ENCODE measurements at places on chromosomes 3 and 15.

- DNase-seq = no peak
Measured at GRCh38 chr3:167866331-167866730, 130.8 kb downstream of the SERPINI1 start.

DNA sequence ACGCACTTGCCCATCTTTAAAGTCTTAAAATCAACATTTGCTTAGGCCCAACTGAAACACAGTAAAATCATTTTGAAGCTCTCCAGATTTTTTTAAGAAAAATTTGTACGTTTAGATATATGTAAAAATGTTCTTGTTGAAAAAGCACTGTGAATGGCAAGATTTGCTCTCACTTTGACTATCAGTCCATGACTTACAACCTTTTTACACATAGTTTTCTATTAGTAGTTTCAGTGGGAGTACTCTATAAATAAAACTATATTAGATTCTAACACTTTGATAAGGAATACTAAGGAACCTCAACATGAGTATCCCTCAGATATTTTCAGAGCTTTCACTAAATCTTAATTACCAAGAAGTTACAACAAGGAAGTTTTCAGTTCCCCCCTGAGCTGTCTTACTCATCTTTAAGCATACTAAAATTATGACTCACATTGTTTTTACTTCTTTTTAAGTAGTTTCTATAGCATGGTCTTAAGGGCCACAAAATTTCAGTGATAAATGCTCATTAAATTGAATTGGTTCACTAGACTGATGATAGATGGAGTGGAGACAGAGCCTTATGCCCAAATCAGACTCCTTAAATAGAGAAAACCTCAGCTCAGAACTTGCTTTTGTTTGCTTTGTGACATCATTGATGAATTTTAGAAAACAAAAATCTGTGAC is 31.6 kb upstream of the RAP2B start:
- DNase-seq = no peak

DNA sequence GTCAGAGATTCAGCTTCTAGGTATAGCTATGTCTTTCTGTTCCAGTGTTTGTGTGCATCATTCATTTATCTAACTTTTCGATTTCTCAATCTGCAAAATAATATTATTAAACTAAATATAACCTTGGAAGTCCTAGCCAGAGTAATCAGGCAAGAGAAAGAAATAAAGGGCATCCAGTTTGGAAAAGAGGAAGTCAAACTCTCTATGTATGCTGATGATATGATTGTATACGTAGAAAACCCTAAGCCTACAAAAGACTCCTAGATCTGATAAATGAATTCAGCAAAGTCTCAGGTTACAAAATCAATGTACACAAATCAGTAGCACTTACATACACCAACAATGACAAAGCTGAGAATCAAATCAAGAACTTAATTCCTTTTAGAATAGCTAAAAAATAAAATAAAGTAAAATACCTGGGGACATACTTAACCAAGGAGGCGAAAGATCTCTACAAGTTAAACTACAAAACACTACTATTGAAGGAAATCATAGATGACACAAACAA is 718.2 kb downstream of the NTRK3 start:
- DNase-seq = no peak

- no peak for DNase-seq
Measured at GRCh38 chr3:61718565-61718964, 157.2 kb downstream of the PTPRG start.
